Chondrocyte (in vitro differentiated cells): ENCODE measurements at places on chromosomes 3 and 15. TPM values are rescaled to one million over a fixed set of nuclear protein-coding genes. Genes with fewer than 3 reads are reported as not detected.

DNA sequence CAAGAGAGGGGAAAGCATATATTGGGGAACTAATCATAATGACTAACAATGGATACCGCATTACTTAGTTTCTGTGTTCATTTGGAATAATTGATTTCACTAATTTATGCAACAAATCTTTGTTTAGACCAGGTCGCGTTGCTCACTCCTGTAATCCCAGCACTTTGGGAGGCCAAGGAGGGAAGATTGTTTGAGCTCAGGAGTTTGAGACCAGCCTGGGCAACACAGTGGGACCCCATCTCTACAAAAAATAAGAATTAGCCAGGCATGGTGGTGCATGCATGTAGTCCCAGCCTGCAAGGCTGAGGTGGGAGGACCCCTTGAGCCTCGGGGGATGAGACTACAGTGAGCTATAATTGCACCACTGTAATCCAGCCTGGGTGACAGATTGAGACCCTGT, 585.7 kb upstream of the CBLB start:
- no peaks in the 10 kb centered on the region for H3K27me3 ChIP-seq
- H3K27ac ChIP-seq = no peak overlapping the region
- no peak overlapping the region for H3K4me3 ChIP-seq
- H3K4me1 ChIP-seq = peaks cover 18% of the 10 kb centered on the region

DNA sequence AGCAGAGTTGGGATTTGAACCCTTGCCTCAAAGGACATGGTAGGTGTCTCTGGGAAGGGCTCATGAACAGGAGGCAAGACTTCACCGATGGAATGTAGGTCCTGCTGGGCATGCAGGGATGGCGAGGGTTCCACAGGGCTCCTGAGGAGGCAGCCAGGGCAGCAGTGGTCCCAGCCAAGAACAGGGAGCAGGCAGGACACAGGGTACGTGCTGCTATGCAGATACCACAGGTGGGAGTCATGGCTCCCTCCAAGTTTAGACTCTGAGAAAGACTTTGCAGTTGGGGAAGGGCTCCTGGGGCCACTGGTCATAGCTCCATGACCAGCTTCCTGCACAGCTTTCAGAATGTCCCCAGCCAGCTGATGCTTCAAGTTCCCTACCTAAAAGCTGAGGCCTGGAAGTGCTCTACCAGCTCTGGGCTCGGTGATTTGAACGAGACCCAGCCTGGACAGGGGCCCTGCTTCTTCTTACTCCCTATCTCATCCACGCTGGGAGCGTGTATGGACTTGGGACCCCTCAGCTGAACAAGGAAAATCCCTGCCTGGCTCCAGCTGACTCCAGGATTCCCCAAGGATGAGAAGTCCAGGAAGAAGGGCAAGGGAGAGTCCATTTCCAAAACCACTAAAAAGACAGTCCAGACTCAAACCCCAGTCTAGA, 747 bp downstream of the MYL3 start:
- peaks cover 2% of the 10 kb centered on the region for H3K4me1 ChIP-seq
- H3K27me3 ChIP-seq = peaks cover 20% of the 10 kb centered on the region
- H3K4me3 ChIP-seq = no peak overlapping the region
- peak; percentile 58 for DNase-seq

The CTXN2 gene
- total RNA-seq = not detected in 3 replicates

The TYRO3 gene
- total RNA-seq = 11.8 to 20.3 TPM (median 16.4 TPM) in 3 replicates

DNA sequence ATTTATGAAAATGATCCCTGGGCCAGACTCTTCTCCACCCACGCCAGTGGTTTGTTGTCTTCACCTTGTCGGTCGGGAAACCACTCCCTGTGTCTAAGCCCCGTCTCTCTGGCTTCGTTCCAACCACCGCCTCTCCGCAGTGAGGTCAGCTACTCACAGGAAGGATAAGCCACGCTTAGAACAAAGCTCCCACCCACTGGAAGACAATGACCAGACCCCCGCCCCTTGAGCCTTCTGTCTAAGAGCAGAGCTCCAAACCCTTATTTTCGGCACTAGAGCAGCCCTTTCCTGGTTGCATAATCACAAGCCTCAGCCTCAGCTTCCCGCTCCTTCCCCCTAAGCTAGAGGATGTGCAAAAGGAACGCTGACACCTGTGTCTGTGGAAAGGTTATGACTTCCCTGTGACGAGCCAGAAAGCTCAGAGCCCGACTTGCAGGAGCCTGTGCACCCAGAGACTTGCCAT, 114.9 kb upstream of the MEF2A start:
- no peak overlapping the region for H3K4me3 ChIP-seq
- peak; percentile 82 for DNase-seq
- H3K27me3 ChIP-seq = no peaks in the 10 kb centered on the region
- no peaks in the 10 kb centered on the region for H3K36me3 ChIP-seq
- H3K27ac ChIP-seq = peak overlapping the region; percentile 80
- H3K4me1 ChIP-seq = peaks cover 81% of the 10 kb centered on the region

- peaks cover 3% of the 10 kb centered on the region for H3K4me1 ChIP-seq
- no peak for DNase-seq
- H3K27ac ChIP-seq = no peak overlapping the region
- H3K4me3 ChIP-seq = no peak overlapping the region
Observed at GRCh38 chr3:88180398-88180999, 30.7 kb downstream of the C3orf38 start.

DNA sequence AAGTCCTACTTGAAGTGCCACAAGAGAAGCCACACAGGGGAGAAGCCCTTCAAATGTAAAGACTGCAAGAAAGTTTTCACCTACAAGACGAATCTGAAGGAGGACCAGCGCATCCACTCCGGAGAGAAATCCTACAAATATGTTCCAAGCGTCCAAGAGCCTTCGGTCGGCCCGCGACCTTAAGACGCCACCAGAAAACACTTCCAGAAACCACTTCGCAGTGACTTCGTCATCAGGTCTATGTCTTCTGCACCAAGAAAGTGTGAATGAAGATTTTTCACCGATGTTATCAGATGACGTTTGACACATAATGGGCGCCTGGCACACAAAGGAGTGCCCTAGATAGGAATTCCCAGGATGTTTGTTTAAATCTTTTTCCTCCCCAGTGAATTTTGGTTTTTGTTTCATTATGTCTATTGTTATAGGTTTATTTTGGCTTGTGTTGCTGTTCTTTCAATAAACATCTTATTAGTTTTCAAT, 24.1 kb upstream of the ARPIN start:
- H3K27ac ChIP-seq = no peak overlapping the region
- no peak for DNase-seq
- no peak overlapping the region for H3K4me3 ChIP-seq
- peaks cover 2% of the 10 kb centered on the region for H3K27me3 ChIP-seq

GRCh38 chr3:145088917-145089316, 1072.1 kb downstream of the PLOD2 start:
- DNase-seq = no peak
- H3K27me3 ChIP-seq = peaks cover under 1% of the 10 kb centered on the region
- H3K4me1 ChIP-seq = peaks cover 5% of the 10 kb centered on the region
- H3K36me3 ChIP-seq = no peaks in the 10 kb centered on the region
- H3K4me3 ChIP-seq = no peak overlapping the region
- H3K27ac ChIP-seq = no peak overlapping the region

The PROS1 gene
- total RNA-seq = 24.5 to 32.6 TPM (median 25.6 TPM) in 3 replicates

GRCh38 chr3:147189016-147189415, 217.3 kb downstream of the ZIC4 start:
- H3K27ac ChIP-seq = no peak overlapping the region
- no peak overlapping the region for H3K4me3 ChIP-seq
- DNase-seq = no peak
- peaks cover 10% of the 10 kb centered on the region for H3K4me1 ChIP-seq

DNA sequence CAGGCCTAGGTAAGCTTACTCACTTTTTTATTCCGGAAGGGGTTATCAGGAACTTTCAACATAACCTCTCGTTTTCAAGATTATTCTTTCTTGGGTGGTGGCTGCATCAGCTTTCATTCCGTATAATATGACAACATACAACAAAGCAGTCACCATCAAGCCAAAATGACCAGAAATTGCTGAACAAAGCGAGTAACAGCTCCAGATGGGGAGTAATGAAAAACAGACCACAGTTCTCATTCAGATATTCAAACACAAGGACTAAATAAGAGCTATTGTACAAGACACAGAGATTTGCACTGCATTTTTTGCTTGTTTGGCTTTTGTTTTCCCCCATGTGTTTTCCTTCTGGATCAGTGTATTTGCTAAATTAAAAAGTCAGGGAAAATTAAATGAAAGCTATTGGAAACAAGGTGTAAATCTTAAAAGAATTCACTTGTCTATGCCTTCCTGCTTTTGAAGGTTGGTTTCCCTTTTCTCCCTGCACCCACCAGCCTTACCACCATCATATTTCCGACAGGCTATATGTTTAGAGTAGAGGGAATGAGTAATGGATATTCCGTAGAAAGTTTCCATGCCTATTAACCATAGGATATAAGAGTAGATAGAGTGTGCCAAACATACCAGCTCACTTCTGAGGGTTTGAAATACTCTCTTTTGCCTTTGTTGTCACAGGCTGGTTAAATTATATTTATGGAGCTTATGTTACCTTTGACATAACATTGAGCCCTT, 213.6 kb downstream of the RBMS3 start:
- H3K27me3 ChIP-seq = no peaks in the 10 kb centered on the region
- peaks cover 6% of the 10 kb centered on the region for H3K36me3 ChIP-seq
- H3K27ac ChIP-seq = peak overlapping the region; percentile 2
- H3K4me3 ChIP-seq = no peak overlapping the region

GRCh38 chr15:81516012-81516411, 142.0 kb upstream of the TMC3 start:
- H3K36me3 ChIP-seq = no peaks in the 10 kb centered on the region
- peaks cover 42% of the 10 kb centered on the region for H3K4me1 ChIP-seq
- H3K27me3 ChIP-seq = no peaks in the 10 kb centered on the region
- DNase-seq = no peak
- no peak overlapping the region for H3K4me3 ChIP-seq

The CSTA gene
- not detected in 3 replicates for total RNA-seq

The FGF7 gene
- total RNA-seq = 1.1 TPM in 1 of 3 replicates, not detected in the others

DNA sequence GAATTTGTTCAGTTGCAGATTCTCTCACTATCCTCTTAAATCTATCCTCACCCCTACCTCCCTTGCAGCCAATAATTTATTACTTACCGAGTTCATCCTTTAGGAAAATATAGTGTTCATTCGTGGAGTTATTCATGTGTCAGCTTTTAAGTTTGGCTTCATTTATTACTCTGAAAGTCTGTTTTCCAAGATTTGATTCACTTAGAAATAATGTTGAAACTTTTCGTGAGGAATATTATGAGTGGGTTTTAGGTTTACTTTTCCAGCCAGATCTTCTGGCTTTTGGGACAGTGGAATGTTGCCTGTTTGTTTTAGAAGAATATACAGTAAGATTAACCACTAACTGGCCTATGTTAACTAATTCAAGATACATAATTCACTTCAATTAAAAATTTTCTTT, 161.0 kb upstream of the CGNL1 start:
- peaks cover 76% of the 10 kb centered on the region for H3K4me1 ChIP-seq
- no peaks in the 10 kb centered on the region for H3K36me3 ChIP-seq
- peak overlapping the region; percentile 11 for H3K4me3 ChIP-seq
- H3K27ac ChIP-seq = peak overlapping the region; percentile 88

GRCh38 chr3:58052373-58053273, 44.4 kb downstream of the FLNB start:
- no peaks in the 10 kb centered on the region for H3K36me3 ChIP-seq
- H3K27me3 ChIP-seq = no peaks in the 10 kb centered on the region
- H3K4me3 ChIP-seq = no peak overlapping the region
- DNase-seq = no peak

The FGD5 gene
- total RNA-seq = 0.22 to 0.46 TPM (median 0.28 TPM) in 3 replicates

DNA sequence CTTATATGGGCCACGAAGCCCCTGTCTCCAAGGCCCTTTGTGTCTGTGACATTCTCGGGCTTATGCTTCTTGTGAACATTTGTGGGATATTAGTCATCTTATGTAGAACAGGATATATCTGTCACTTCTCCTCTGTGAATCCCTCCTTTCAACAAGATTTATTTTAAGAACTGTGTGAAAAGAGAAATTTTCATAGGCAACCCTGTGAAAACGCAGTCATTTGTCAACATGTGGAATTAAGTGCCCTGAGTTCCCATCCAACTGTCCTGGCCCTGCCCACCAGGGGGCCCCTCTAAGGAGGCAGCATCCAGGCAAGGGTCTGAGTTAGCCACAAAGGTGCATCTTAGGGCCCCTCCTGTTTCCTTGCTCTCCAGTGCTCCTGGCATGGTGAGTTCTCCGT, 76.8 kb upstream of the CHRNA7 start:
- H3K27ac ChIP-seq = no peak overlapping the region
- no peaks in the 10 kb centered on the region for H3K4me1 ChIP-seq
- no peak overlapping the region for H3K4me3 ChIP-seq
- peaks cover 6% of the 10 kb centered on the region for H3K27me3 ChIP-seq
- no peak for DNase-seq

DNA sequence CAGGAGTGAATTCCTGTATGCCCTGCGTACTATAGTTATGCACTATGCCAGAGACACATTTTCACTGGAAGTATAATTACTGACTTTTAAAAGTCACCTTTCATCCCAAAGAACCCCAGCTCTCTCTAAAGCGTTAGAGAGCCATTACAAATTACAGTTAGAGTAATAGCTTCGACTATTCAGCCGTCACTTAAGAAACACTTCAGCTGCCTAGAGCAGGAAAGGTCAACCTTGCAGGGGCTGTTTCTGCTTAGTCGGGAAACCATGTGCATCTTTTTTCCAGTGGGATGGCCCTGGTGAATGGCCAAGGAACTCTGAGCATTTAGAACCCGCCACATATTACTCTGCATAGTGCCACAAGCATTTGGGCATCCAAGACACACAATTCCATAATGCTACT, 235.9 kb downstream of the ARRDC4 start:
- peaks cover 11% of the 10 kb centered on the region for H3K27me3 ChIP-seq
- no peak for DNase-seq
- no peaks in the 10 kb centered on the region for H3K36me3 ChIP-seq
- no peaks in the 10 kb centered on the region for H3K4me1 ChIP-seq

DNA sequence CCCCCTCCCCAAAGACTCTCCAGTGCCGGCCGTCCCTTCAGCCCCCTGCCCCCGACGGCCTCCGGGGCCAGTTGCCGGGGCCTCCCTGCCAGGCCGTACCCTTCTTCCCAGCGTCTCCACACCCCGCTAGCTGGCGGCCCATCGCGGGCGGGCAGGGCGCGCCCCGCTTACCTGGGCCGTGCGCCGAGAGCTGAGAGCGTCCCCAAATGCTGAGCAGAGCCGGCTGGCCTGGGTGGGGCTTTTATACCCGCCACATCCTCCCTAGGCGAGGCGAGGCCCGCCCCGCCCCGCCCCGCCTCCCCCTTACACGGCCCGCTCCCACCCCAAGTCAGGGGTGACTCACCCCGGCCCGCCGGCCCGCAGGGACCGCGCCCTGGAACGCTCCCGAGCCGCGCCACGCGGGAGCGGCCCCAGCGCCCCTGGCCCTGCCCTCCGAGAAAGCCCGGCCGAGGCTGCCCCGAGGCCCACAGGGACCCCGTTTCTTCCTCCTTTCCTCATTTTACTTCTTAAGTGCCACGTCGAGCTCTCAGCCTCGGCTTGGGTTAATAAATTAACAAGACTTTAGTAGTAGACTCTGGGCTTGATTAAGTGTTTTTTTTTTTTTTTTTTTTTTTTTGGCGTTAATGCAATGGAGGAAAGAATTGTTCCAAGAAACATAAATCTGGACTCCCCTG, at the start of gene ANXA2:
Gene ANXA2, minus strand, starts transcription at position 215 of the 674 bp plus-strand sequence. CDS start 11,911 bp downstream, outside the sequence.
- peak within 1 kb of the TSS; percentile 96 for H3K4me3 ChIP-seq
- H3K4me1 ChIP-seq = peaks cover 72% of the 10 kb centered on the region
- no peaks in the 10 kb centered on the region for H3K27me3 ChIP-seq
- H3K27ac ChIP-seq = peak within 1 kb of the TSS; percentile 99
- H3K36me3 ChIP-seq = peaks cover 41% of the 10 kb centered on the region
